Stimulated activated CD4-positive, alpha-beta T cell treated with anti-CD3 and anti-CD28 coated beads, Interleukin-2, amount 100 ng/mL, for 24 hours (primary cell): ENCODE measurements at places on chromosomes 5 and 9.

DNA sequence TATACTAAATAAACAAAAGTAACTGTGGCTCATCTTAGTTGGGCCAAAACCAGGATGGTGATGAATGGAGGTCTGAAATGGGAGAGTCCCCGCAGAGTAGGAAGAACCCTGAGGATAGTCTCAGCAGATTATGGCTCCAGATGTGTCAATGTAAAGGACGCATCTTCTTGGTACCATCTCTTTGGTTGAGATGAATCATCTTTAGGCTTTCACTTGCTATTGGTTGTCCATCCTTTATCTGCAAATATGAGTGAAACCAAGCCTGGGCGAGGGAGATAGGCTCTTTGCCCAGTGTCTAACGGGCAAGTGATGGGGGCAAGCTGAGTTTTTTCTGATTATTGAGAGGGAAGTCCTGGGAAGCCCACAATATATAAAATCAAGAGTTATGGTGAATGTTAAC lies 19.4 kb upstream of the LCP2 start:
- no peak for DNase-seq

GRCh38 chr9:37939575-37940095 lies 35.7 kb upstream of the SLC25A51 start:
- no peak for DNase-seq

GRCh38 chr5:93010616-93011015 lies 570.4 kb downstream of the NR2F1-AS1 start:
- DNase-seq, result no peak

GRCh38 chr5:13378091-13378490 lies 566.4 kb downstream of the DNAH5 start:
- no peak for DNase-seq

- DNase-seq, result peak; percentile 2
Measured at GRCh38 chr9:85290019-85290418, 451.7 kb downstream of the AGTPBP1 start.

DNA sequence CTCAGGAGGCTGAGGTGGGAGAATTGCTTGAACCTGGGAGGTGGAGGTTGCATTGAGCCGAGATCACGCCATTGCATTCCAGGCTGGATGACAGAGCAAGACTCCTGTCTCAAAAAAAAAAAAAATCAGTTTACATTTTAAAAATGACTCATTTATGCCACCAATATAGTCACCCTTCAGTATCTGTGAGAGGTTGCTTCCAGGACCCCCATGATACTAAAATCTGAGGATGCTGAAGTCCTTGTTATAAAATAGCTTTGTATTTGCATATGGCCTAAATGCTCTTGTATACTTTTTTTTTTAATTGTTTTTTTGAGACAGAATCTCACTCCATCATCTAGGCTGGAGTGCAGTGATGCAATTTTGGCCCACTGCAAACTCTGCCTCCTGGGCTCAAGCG lies 5.8 kb downstream of the OCLN start:
- DNase-seq, result no peak

DNA sequence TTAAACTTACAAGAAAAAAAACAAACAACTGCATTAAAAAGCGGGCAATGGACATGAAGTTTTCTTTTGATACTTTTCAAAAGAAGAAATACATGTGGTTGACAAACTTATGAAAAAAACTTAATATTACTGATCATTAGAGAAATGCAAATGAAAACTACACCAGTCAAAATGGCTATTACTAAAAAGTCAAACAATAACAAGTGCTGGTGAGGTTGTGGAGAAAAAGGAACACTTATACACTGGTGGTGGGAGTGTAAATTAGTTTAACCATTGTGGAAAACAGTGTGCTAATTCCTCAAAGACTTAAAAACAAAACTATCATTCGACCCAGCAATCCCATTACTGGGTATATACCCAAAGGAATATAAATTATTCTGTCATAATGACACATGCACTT lies 311.6 kb downstream of the ISL1 start:
- no peak for DNase-seq
